ENCODE measurements at places on chromosomes 7 and 10.
A peak's percentile ranks its signal among the peaks of the same experiment; 100 is the strongest.

DNA sequence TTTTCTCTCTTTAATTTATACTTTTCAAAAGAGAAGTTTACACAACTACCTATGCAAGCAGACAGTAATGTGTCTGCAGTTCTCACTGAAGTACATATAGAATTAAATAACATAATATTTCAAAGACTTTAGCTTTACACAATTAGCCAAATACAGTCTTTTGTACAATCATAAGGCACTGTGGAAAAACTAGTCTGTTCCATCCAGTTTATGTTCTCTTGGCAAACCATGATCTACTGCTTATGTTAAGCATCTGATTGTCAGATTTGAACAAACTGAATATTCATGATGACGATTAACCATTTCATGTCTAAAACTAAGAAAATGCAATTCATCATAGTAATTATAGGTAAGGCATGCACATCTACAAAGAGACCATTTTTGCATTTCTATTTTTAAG, 842 bp downstream of the SEMA3A start:
- peak overlapping the region; percentile 78 for H3K4me3 ChIP-seq
- peak overlapping the region; percentile 78 for H3K27ac ChIP-seq
- peaks cover 14% of the 10 kb centered on the region for H3K4me1 ChIP-seq
- peak; percentile 34 for DNase-seq
- no peaks in the 10 kb centered on the region for H3K27me3 ChIP-seq

DNA sequence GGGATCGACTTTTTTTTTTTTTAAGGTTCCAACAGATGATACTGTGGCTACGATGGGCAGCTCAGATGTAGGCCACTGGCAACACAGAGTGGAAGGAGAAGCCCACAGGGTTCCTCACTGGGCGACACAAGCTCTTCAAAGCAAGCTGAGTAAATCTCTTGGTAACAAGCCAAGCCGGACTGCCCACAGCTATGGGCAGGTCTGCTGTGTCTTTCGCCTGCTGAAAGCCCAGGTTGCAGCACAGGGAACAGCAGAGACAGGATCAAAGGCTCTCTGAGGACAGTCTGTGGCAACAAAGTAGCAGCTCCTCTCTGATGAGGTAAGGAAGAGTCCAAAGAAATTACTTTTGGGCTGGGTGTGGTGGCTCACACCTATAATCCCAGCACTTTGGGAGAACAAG, 83.6 kb downstream of the KCNMA1 start:
- H3K4me1 ChIP-seq = no peaks in the 10 kb centered on the region
- no peak overlapping the region for H3K27ac ChIP-seq
- H3K27me3 ChIP-seq = peaks cover 4% of the 10 kb centered on the region
- H3K36me3 ChIP-seq = no peaks in the 10 kb centered on the region

DNA sequence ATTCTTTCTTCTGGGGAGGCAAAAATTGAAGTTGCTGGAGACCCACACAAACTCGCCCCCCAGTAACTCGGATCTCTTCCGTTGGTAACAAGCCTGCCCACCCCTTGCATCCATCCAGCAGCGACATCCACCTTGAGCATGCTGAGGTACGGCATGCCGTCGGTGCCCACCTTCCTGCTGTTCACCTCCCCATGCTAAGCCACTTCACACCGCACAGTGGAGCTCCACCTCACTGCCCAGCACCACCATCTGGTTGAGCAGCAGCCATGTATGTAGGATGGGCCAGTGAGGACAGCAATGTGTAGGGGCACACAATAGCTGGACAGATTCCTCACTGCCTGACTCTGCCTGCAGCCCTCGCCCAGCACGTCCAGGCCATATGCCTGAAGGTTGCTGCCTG, 138.1 kb upstream of the ZNF92 start:
- DNase-seq = no peak
- H3K27me3 ChIP-seq = no peaks in the 10 kb centered on the region
- no peaks in the 10 kb centered on the region for H3K36me3 ChIP-seq
- H3K4me1 ChIP-seq = no peaks in the 10 kb centered on the region
- no peak overlapping the region for H3K4me3 ChIP-seq
- no peak overlapping the region for H3K27ac ChIP-seq

DNA sequence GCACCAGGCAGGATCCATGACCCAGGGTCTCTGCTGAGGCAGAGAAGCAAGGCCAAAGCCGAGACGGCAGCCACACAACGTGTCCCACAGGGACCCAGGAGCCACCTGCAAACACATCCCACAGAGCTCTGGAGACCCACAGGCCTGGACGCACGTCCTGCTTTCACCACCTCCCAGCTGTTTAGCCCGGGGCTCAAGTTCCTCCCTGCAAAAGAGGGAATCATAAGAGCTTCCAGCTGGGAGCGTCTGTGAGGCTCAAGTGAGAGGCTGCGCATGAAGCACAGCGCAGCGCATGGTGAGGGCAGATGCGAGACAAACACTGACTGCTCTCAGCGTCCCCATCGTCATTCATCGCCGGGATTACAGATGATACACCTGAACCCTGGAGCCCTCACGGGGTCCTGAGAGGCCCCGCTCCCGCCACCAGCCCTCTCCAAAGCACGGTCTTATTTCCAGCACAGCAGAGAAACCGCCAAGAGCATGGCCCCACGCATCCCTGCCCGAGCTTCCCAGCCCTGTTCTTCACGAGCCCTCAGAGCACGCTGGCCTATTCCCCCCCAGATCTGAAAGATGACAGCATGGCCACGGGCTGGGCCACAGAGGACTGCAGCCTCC, 88.7 kb downstream of the MAD1L1 start:
- H3K27me3 ChIP-seq = no peaks in the 10 kb centered on the region
- H3K27ac ChIP-seq = no peak overlapping the region
- peak; percentile 15 for DNase-seq
- no peaks in the 10 kb centered on the region for H3K4me1 ChIP-seq

- no peaks in the 10 kb centered on the region for H3K36me3 ChIP-seq
- H3K27ac ChIP-seq = no peak overlapping the region
- no peak for DNase-seq
- H3K27me3 ChIP-seq = peaks cover 2% of the 10 kb centered on the region
- H3K4me3 ChIP-seq = no peak overlapping the region
Measured at GRCh38 chr7:31106303-31107105, 54.4 kb downstream of the ADCYAP1R1 start.

GRCh38 chr7:4715410-4715776, 33.3 kb downstream of the FOXK1 start:
- peaks cover 2% of the 10 kb centered on the region for H3K36me3 ChIP-seq
- no peak overlapping the region for H3K27ac ChIP-seq
- no peaks in the 10 kb centered on the region for H3K27me3 ChIP-seq
- H3K4me3 ChIP-seq = no peak overlapping the region
- no peaks in the 10 kb centered on the region for H3K4me1 ChIP-seq
- DNase-seq = no peak

GRCh38 chr10:70478191-70479164, at the start of gene PALD1:
Gene PALD1, plus strand, starts transcription at chr10:70478767. Its CDS starts 47,185 bp downstream, at chr10:70525952.
- H3K36me3 ChIP-seq = no peaks in the 10 kb centered on the region
- peak; percentile 67 for DNase-seq
- peak within 1 kb of the TSS; percentile 47 for H3K27ac ChIP-seq
- no peaks in the 10 kb centered on the region for H3K27me3 ChIP-seq
- H3K4me1 ChIP-seq = peaks cover 20% of the 10 kb centered on the region

- H3K4me3 ChIP-seq = no peak overlapping the region
- no peak overlapping the region for H3K27ac ChIP-seq
Measured at GRCh38 chr10:102595293-102595692, 49.0 kb upstream of the TRIM8 start.

- no peaks in the 10 kb centered on the region for H3K4me1 ChIP-seq
- no peaks in the 10 kb centered on the region for H3K27me3 ChIP-seq
- DNase-seq = no peak
- H3K4me3 ChIP-seq = no peak overlapping the region
- peaks cover 9% of the 10 kb centered on the region for H3K36me3 ChIP-seq
- no peak overlapping the region for H3K27ac ChIP-seq
Measured at GRCh38 chr7:44433255-44434022, 57.0 kb downstream of the NUDCD3 start.

- peaks cover 43% of the 10 kb centered on the region for H3K27me3 ChIP-seq
- no peak for DNase-seq
- H3K4me3 ChIP-seq = no peak overlapping the region
Measured at GRCh38 chr7:154183482-154183881, 131.3 kb downstream of the DPP6 start.

- H3K27me3 ChIP-seq = no peaks in the 10 kb centered on the region
- no peak for DNase-seq
- H3K36me3 ChIP-seq = no peaks in the 10 kb centered on the region
- H3K4me3 ChIP-seq = no peak overlapping the region
- no peak overlapping the region for H3K27ac ChIP-seq
Measured at GRCh38 chr10:118567701-118568248, 27.7 kb downstream of the PRLHR start.

DNA sequence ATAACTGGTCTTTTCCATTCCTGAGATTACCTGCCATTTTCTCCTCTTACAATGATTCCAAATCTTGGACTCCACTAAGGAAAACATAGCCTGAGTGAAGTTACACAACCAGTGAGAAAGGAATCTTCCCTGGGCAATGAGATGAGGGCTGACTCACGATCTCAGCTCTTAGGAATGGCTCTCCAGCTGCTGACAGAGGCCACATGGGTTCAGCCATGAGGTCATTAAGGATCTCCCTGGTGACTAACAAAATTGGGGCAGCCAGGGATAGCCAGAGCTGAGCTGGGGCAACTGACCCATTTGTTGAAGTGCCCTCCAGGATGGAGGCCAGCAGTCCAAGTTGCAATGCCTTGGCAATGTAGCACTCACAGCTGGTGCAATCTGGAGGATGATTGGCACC, 78.7 kb upstream of the MKLN1 start:
- H3K36me3 ChIP-seq = no peaks in the 10 kb centered on the region
- DNase-seq = peak; percentile 43
- no peak overlapping the region for H3K27ac ChIP-seq
- H3K4me1 ChIP-seq = peaks cover 7% of the 10 kb centered on the region
- no peak overlapping the region for H3K4me3 ChIP-seq
- H3K27me3 ChIP-seq = peaks cover 2% of the 10 kb centered on the region

DNA sequence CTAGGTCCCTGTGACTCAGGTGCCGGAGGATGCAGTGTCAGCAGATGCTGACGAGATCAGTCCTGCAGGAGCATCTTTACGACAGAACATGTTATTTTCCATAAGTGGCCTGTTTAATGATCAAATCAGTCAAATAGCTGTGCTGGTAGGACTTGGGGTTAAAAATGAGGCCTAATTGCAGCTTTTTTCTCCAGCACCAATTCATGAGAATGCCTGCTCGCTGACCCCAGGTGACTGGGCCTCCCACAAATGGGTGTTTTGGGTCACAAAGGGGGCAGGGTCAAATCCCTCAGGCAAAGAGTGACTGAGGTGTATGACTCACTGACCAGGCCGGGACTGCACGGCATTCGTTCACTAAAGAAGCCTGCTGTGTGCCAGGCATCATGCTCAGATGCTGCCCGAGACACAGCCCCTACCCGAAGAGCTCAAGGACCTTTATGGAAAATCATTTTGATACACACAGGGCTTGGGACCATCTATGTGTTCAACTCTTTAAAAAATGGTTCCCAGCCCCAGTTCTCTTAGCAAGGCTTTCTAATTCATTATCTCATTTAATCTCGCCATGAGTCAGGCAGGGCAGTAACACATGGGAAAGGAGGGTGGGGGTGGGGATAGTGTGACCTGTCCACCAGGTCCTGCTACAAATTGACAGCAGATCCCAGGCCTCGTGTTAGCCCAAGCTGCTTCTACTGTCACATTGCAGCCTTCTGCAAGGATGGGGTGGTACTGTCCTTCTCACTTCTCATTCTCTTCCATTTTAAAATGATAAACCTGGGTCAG, 21.1 kb downstream of the ZNF775 start:
- peaks cover 3% of the 10 kb centered on the region for H3K4me1 ChIP-seq
- H3K36me3 ChIP-seq = peaks cover 4% of the 10 kb centered on the region
- no peak for DNase-seq
- no peaks in the 10 kb centered on the region for H3K27me3 ChIP-seq
- H3K27ac ChIP-seq = no peak overlapping the region
- H3K4me3 ChIP-seq = no peak overlapping the region

DNA sequence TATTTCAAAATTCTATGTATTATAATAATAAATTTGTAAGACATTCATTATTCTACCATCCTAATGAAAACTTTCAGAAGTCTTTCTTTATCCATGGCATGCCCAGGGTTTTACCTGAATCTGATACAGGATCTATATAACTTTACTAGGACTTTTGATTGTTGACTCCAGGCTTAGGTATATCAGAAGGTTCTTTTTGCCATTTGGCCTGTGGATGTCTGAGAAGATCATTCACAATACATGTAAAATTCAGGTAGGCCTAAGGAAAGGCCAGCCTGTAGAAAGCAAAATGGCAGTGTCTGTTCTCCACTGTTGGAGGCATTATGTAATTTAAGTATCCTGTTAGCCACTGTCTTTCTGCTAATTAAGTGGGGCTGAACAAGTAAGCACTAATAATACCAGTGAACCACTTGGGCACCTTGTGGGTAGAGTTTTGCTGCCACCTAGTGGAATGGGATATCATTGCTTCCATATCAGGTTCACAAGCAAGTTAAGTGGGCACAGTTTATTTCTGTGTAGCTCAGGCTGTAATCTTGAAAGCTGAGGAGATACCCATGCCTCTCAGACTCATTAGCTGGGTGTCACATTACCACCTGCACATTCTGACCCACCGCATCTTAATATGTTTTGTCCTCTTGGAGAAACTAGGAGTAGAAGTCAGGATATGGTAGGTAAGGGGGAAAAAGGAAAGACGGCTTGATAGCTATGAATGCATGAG, 105.5 kb downstream of the SEPTIN7 start:
- no peaks in the 10 kb centered on the region for H3K27me3 ChIP-seq
- H3K27ac ChIP-seq = no peak overlapping the region
- H3K4me3 ChIP-seq = no peak overlapping the region
- peak; percentile 90 for DNase-seq

- H3K4me3 ChIP-seq = no peak overlapping the region
- H3K4me1 ChIP-seq = no peaks in the 10 kb centered on the region
- H3K27me3 ChIP-seq = peaks cover 3% of the 10 kb centered on the region
- DNase-seq = no peak
- no peak overlapping the region for H3K27ac ChIP-seq
Measured at GRCh38 chr7:68964060-68964459, 634.2 kb upstream of the AUTS2 start.

DNA sequence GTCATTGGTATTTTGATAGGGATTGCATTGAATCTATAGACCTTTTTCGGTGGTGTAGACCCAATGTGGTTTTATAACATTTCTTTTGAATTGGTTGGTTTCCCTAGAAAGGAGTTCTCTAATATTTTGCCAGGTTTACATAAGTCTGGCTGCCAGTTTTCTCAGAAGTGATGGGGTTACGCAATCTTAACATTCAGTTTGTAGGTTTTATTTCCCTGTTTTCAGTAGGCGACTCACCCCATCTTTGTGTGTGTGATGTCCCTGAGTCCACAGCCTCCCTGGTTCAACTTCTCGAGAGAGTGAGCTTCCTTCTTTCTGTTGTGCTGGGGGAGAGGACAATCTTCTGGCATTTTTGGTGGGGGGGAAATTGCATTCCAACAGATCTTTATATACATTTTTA, 9.6 kb upstream of the KIF5B start:
- no peak for DNase-seq
- H3K4me3 ChIP-seq = no peak overlapping the region
- no peaks in the 10 kb centered on the region for H3K27me3 ChIP-seq
- peaks cover 4% of the 10 kb centered on the region for H3K4me1 ChIP-seq

GRCh38 chr10:116112232-116113231, 160.5 kb downstream of the GFRA1 start:
- DNase-seq = no peak
- no peaks in the 10 kb centered on the region for H3K27me3 ChIP-seq
- H3K27ac ChIP-seq = no peak overlapping the region
- H3K4me1 ChIP-seq = no peaks in the 10 kb centered on the region

Data from SJCRH30 (cell line).